Right renal cortex interstitium (tissue), 3 donors: ENCODE measurements at places on chromosomes 13 and 19. TPM values are rescaled to one million over a fixed set of nuclear protein-coding genes. Genes with fewer than 3 reads are reported as not detected.

DNA sequence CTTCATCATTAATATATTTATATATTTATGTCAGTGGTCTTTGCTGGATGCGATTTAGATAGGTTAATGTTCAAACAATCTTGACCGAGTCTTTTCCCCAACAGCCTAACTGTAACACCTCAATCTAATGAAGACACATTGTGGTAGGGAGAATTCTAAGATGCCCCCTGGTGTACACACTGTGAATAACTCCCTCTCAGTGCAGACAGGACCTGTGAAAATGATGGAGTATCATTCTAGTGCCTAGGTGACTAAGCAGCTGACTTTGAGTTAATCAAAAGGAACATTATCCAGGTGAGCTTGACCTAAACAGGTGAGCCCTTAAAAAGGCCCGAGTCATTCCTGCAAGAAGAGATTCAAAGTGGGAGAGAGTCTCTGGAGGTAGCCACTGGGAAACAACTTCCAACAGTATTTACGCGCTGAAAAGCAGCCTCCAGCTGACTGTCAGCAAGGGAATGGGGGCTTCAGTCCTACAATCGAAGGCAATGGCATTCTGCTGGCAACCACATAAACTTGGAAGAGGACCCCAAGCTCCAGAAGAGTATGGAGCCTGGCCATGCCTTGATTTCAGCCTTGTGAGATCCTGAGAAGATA lies 28.0 kb upstream of the KBTBD7 start:
- DNase-seq = no peak

- no peak for DNase-seq
Observed at GRCh38 chr13:21683034-21683733, 12.3 kb downstream of the FGF9 start.

The SLC6A16 gene
- polyA plus RNA-seq = 2.6 TPM

The CLEC17A gene
- 0.17 TPM for polyA plus RNA-seq

The NCAN gene
- polyA plus RNA-seq = 0.07 TPM

- DNase-seq = no peak
Observed at GRCh38 chr13:46665633-46666482, 112.9 kb downstream of the LRCH1 start.

The ZNF99 gene
- 1.1 TPM for polyA plus RNA-seq

The NALCN gene
- 0.75 TPM for polyA plus RNA-seq

- DNase-seq = no peak
Observed at GRCh38 chr19:40889366-40889765, 7.3 kb upstream of the CYP2A7 start.

- DNase-seq = no peak
Observed at GRCh38 chr13:48831248-48831647, 144.5 kb upstream of the FNDC3A start.

The RXFP2 gene
- polyA plus RNA-seq = 0.57 TPM

DNA sequence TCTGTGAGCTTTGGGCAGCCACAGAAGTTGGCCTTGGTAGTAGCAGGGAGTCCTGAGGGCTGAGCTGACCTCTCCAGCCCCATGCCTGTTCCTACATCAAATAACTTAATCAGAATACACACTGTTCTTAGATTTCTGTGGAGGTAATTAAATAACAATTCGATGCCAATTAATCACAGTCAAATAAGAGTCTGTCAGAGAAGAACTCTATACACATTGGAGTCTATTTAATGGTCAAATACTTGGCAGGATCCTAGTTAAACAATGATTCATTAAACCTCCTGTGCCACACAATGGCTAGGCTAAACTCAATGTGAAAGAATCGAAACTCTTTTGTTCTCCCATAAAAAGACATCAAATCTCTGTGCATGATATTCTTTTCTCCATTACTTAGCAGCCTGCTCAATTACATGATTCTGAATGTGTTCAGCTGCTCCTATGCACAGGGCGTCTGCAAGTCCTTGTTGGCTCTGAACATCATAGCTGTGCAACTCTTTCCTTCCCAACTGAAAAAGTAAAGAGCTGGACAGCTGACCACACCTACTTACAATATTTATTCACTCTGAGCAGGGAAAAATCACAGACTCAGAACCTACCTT lies 173.1 kb downstream of the ABCC4 start:
- DNase-seq = no peak

GRCh38 chr13:46170687-46171086 lies 11.3 kb downstream of the LCP1 start:
- DNase-seq = no peak

GRCh38 chr19:11382898-11383705 lies 1.0 kb downstream of the EPOR start:
- no peak for DNase-seq

The RAB3A gene
- polyA plus RNA-seq = 5.1 TPM

- no peak for DNase-seq
Observed at GRCh38 chr19:39924389-39924788, 10.0 kb downstream of the FCGBP start.

GRCh38 chr19:4639531-4640246 lies 373 bp downstream of the TNFAIP8L1 start:
- no peak for DNase-seq

The ZIC5 gene
- polyA plus RNA-seq = 0.06 TPM

DNA sequence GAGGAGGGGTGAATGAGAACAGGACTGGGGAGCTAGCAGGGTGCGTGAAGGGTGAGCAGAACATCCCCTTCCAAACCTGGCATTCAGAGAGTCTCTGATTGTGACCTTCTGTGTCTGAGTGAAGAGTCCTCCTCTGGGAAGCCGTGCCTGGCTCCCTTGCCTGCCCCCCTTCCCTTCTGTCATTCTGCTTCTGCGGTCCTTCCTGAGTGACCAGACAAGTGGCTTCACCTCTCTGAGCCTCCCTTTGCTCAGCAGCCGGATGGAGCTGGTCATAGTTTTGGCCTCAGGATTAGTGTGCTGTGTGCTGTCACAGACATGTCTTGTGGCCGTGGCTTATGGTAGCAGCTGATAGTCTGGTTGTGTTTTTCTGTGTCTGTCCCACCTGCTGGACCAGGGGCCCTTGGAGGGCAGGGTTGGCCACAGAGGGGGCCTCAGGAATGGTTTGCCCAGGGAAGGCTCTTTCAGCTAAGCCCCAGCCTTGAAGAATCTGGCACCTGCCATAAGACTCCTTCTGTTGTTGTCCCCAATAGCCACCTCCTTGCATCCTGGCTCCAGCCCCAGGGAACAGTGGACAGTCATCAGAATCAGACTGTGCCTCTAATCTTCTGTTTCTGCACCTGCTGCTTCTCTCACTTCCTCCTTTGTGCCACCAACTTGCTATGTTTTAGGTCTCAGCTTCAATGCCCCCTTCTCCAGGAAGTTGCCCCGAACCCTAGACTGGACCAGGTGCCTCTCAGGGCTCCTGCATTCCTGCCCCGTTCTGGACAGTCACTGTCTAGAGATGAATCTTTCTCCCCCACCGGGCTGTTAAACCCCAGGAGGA lies 5.9 kb downstream of the CLPTM1 start:
- no peak for DNase-seq
